Activated CD4-positive, alpha-beta memory T cell treated with anti-CD3 and anti-CD28 coated beads, Interleukin-2, amount 10 ng/mL, durations not matched to agents 7 days and 5 days (primary cell): ENCODE measurements at places on chromosomes 16 and 17.

GRCh38 chr16:53680756-53681155, 22.9 kb downstream of the RPGRIP1L start:
- DNase-seq: no peak

DNA sequence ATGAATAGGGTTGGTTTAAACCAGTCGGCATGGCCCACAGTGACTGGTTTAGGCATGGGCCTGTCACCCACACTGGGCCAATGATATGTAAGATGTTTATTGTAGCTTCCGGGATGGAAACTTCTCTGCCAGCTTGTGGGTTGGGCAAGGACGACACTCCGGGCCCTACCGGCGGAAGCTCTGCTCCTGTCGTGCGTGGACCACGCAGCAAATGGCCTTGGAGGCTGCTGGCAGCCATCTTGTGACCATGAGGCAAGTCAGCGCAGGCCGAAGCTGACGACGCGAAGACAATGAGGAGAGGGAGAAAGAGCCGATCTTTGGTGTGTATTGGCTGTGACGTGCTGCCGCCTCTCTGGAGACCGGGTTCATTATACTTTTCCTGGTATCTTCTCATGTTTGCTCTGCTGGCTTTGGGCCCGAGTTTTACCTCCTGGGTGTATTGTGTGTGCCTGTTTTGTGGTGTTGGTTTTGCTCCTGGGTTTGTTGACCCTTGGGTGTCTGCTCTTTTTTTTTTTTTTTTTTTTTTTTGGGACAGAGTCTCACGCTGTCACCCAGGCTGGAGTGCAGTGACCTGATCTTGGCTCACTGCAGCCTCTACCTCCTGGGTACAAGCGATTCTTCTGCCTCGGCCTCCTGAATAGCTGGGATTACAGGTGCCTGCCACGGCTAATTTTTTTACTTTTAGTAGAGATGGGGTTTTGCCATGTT, 15.4 kb downstream of the SLC25A10 start:
- DNase-seq: no peak

- DNase-seq: no peak
These were observed 581.5 kb upstream of the RBFOX1 start for GRCh38 chr16:6751191-6751590.

GRCh38 chr17:75383842-75384195, 21.7 kb downstream of the GRB2 start:
- DNase-seq: no peak

DNA sequence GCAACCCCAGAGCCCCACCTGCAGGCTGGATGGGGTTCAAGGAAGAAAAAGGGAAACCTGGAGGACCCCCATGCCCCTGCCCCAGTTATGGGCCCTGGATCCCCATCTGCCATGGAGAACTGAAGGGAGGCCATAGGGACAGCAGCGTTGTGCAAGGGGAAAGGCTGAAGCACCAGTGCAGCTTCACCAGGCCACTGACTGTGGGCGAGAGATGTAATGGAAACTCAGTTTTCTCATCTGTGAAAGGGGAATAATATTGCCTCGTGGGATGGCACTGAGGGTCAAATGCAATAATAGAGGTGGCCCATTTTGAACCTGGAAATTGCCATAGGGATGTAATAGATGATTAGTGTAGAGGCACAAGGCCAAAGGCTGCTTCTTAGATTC, 9.9 kb upstream of the TSPOAP1 start:
- no peak for DNase-seq

DNA sequence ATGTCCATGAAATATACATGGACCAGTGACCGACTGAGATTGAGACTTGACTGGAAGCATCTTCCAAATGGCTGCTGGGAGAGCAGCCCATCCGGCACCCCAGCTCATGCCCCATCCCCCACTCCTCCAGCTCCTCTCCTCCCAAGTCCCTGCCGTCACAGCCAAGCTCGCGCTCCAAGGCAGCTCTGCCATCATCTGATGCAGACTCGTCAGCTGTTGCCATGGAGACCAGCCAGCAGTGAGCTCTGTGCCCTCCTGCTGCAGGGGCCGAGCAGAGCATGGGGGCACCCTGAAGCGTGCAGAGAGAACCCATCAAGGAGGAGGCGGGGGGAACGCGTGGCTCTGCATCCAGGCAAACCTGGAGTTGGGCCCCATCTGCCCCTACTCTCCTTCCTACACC, 74.5 kb upstream of the TNRC6C start:
- no peak for DNase-seq

DNA sequence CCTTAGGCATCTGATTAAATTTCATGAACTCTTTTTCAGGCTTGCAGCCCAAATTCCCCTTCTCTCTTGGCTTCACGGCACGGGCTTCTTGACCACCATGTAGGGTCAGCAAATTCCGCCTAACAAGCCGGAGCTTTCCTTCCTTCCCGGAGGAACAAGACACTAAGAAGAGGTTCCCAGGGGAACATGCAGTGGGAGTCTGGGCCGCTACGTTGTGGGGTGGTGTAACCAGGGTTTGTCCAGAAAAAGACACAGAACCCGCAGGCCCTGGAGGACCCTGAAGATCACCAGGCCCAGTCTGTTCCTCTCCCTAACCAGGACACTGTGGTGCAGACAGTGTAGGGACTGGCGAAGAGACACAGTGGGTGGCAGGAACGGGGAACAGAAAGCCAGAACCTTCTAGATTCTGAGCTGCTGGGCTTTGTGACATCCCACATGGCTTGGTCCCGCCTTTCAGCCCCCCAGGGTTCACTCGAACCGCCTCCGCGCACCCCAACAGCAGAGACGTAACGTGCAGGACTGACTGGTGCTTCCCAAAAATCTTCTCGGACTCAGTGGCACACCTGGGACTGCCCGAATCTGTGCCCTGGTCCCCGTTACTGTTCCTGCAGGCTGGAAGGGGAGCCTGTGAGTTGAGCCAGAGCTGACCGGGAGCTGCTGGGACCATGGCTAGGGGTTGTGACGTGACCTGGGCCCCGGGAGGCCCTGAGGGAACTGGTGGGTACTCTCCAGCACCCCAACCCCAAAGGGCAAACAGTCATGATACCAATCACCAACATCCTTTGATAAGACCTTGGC, 55.2 kb downstream of the TBC1D16 start:
- DNase-seq: no peak

DNA sequence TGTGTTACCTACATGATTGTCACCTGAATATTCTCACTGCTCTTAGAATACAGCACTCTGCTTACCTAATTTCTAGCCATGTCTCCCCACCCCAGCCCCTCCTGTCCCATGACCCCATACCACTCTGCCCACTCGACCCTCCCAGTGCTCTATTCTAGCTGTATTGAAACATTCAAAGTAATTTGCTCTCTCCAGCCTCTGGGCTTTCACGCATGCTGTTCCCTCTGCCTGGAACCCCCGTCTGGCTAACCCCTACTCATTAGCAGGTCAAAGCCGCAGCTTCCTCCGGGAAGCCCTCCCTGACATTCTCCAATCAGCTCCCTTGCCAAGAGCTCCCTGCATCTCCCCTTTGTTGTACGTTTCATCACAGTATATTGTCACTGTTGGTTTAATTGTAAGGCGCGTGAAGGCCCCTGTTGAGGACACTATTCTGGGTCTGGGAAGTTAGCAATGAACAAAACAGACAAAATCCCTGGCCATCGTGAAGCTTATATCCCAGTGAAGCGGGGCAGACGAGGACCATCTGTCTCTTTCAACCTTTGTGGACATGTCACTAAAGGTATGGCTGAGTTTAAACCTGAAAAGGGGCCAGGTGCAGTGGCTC, 72.3 kb upstream of the LHX1 start:
- DNase-seq: no peak

DNA sequence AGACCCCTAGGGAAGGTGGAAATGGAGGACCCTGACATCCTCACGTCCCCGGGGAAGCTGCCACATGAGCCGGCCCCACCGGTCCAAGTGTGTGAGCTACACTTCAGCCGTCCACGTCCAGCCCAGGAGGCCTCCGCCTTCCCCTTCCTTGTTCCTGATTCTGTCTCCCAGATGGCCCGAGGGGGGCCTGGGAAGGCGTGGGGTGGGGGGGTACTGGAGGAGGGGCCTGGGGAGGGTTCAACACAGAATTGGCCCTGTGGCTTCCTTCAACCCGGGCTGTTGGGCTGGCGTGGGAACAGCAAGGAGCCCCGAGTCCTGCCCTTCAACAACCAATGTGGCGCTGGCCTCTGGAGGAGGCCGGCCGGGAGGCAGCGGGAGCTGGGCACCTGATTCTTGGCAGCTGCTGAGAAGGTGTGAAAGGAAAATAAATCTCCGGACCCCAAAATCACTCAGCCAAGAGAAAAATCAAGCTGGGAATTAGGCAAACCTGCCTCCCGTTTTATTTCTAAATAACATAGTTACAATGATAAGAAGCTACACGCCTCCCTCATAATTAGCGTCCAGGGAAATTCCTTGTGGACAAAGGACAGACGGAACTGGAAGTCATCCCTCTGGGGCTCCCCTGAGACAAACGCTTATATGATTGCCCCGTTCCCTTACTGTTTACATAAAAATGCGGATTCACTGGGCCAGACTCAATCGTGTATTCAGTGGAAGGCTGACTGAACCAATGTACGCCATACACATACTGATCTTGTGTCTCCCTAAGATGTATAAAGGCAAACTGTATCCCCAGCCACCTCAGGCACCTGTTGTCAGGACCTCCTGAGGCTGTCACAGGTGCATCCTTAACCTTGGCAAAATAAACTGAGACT, 1.8 kb upstream of the APRT start:
- no peak for DNase-seq

GRCh38 chr17:50255766-50256635, 18.3 kb upstream of the TMEM92 start:
- no peak for DNase-seq

DNA sequence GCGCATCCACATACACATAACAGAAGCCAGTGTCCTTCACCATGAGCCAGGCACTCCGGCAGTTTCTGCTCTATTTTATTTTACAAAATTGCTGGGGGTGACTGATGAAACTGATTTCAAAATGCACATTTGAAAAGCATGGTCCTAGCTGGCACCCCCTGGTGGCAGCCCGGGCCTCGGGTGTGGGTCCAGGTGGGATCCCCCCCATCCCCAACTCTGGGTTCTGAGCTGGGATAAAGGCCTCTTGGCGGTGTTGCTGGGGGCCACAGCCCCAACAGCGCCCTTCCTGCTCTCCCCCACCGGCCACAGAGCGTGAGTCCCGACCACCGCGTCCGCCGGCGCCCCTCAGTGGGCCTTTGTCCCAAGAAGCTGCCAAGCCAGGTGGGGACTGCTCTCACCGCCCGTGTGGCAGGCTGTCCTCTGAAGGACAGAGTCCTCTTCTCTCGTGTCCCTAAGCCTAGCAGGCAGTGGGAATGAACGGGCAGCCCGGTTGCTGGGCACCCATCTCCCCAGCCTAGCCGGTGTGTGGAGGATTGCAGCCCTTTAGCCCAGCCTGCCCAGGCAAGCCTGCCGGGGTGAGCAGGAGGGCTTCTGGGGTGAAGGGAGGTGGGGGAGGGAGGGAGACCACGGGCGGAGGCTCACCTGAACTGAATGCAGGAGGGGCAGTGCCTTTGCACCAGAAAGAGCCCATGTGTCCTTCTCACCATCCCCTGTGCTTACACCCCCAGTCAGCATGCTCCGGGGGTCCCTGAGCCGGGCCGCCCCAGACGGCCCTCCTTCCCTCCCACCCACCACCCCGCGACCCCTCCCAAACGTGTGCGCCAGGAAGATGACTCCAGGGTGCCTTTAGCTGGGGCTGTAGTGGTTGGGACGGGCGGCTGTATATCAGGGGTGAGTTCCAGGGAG, 898 bp downstream of the SNAI3 start:
- DNase-seq: peak; percentile 66

GRCh38 chr16:75152635-75153034, 4.3 kb downstream of the ZFP1 start:
- DNase-seq: no peak

DNA sequence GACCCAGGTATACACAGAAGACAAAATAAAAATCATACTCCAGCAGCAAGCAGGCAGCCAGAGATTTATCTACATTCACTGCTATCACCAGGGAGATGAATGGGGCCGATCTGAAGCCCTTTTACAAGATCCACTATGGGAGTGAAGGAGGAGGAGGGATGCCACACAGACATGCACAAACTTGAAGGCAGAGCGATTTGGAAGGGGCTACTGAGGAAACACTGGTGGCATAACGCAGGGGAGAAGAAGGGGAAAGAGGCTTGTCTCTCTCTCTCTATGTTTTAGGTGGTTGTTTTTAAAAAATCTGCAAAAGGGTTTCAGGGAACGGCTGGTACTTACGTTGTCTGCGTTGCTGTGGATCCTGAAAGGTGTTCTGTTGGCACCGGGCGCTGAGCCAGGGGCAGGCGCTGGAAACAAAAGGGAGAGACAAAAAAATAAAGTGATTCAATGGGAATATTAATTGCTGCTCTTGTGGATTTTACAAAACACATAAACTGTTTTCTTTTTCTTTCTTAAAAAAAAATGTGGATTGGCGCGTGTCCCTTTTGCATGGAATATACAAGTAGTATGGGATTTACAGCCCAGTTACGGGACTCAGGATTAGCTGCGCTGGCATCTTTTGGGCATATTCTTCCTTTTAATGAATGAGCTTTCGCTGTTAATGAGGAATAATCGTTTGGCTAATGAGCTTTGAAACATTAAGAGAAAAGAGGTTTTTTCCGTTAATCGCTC, 255.3 kb upstream of the PMFBP1 start:
- no peak for DNase-seq

GRCh38 chr17:72600934-72601333, 480.1 kb downstream of the SOX9 start:
- no peak for DNase-seq

GRCh38 chr17:41301204-41301790, 1.4 kb downstream of the KRTAP29-1 start:
- DNase-seq: no peak

DNA sequence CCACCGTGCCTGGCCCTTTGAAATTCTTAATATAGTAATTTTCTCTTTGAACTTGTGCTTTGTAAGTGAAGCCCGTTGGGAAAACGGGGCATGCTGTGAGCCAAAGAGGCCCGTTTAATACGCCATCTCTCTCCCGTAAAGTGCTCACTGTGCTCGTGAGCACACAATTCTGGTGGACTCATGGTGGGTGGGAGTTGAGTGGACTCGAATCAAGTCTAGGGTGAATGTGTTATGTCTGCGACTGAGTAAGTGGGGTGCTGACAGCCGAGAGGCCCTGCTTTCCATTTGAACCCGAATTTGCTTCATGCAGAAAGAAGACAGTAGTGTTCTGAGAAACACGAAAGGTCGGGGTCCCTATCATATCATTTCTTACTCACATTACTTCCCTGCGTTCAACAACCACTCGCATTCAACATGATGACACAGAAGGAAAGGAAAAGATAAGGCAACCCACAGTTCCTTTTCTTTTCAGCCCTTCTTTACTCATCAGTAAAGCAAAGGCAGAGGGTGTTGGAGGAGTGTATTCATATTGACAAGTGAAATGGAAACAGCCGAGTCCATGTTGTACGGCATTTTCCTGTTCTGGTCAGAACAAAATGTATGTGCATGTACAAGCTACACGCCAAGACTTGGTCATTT, 4.8 kb upstream of the ATP2A3 start:
- DNase-seq: no peak

- no peak for DNase-seq
These were observed 234.0 kb downstream of the CNTNAP4 start for GRCh38 chr16:76511203-76511602.

- no peak for DNase-seq
These were observed 5.8 kb downstream of the PIK3R6 start for GRCh38 chr17:8861495-8862181.

DNA sequence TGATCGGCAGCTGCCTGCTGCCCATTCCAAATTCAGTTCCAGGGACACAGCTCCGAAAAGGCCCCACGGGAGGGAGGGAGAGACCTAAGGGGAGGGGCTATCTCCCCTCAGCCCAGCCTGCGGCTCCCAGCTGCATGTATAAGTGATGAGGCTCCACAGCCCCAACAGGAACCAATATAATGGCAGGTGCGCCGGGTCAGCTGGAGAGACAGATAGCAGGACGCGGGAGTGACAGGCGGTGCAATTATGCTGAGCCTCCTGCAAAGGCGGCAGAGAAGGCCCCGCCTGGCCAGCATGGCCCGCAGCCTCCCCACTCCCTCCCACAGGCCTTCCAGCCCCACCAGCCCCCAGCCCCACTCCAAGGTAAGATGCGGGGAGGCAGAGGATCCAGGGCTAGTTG, 8.1 kb upstream of the C1QL1 start:
- no peak for DNase-seq
